Prostate gland (tissue), 2 donors: ENCODE measurements at places on chromosomes 16 and 17.

GRCh38 chr16:2151188-2152091, 3.0 kb downstream of the RAB26 start:
- DNase-seq: no peak

DNA sequence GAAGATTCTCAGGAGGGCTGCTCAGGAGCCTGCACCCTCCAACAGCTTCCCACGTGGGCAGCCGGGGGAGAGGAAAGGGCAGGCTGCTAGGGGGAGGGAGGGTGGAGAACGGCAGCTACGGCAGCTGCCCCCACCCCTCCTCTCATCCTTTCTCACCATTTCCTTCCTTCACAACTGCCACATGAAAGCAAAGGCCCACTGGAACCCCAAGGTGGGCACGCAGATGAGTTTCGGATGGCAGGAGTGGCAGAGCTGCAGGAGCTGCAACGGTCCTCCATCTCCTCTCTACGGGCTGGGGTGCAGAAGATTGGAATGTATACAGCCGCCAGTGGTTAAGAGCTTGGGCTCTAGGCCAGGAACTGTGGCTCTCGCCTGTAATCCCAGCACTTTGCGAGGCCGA, 77.7 kb downstream of the GAS7 start:
- no peak for DNase-seq

DNA sequence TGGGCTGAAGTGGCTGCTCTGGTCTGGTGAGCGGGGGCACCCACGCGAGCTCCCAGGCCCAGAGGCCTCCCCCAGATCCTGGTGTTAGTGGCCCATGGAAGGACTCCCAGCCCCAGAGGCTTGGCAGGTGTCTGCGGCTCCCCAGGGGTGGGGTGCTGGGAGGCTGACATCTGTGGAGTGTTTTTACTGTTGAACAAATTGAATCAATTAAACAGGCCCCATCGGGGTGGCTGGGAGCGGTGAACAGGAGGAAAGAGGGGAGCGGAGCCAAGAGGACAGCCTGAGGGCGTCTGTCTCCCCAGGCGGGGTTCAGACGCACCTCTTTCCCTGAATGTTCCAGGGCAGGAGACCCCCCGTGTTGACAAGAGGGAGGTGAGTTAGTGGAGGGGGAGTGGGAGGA, 29.9 kb downstream of the ACTG1 start:
- no peak for DNase-seq

DNA sequence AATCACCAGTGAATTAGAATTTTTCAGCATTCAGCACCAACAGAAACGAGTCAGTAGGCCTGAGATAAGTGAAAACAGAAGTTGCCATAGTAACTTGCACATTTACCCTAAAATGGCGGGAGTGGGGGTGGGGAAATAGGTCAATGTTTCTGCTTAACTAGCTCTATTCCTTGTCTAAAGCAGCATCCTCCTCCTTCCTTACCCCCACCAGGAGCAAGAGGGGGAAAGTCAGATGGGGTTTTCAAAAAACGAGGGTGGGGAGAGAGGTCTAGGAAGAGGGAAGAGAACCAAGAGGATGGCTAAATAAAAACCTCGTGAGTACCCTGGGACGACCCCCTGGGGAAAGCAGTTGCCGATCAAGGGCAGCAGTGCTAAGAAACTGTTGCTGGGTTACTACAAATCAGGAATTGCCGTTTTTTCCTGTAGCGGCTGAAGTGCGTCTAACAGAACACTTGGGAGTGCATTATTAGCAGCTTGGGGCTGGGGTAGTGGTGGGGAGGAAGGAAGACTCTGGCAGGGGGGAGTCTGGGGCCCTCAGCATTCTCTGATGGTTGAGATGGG, 34.4 kb upstream of the MNT start:
- DNase-seq: no peak

- DNase-seq: no peak
Measured at GRCh38 chr17:67376415-67376736, 705 bp upstream of the PITPNC1 start.

GRCh38 chr17:192666-193425, 11.4 kb upstream of the DOC2B start:
- no peak for DNase-seq
